ENCODE measurements at places on chromosomes 12 and 14.

- DNase-seq = no peak
These were observed 60.9 kb upstream of the ARID2 start for GRCh38 chr12:45668641-45669040.

DNA sequence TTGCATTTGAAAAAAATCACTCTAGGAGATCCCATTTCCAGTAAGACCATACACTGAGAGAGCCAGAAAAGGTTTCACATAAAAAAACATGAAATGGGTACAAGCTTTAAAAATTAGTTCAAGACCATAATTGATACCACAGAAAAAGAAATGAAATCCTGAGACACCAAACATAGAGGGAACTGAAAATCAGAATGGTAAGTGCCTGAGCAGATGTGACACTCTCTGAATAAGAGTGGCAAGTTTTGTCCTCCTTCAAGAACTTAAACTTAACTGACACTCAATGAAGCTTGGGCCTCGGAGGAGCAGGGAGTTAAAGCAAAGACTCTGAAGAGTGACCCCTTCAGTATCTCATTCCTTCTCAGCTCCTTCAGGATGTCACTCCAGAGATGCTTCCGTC is 23.2 kb upstream of the PTGDR start:
- DNase-seq = no peak

DNA sequence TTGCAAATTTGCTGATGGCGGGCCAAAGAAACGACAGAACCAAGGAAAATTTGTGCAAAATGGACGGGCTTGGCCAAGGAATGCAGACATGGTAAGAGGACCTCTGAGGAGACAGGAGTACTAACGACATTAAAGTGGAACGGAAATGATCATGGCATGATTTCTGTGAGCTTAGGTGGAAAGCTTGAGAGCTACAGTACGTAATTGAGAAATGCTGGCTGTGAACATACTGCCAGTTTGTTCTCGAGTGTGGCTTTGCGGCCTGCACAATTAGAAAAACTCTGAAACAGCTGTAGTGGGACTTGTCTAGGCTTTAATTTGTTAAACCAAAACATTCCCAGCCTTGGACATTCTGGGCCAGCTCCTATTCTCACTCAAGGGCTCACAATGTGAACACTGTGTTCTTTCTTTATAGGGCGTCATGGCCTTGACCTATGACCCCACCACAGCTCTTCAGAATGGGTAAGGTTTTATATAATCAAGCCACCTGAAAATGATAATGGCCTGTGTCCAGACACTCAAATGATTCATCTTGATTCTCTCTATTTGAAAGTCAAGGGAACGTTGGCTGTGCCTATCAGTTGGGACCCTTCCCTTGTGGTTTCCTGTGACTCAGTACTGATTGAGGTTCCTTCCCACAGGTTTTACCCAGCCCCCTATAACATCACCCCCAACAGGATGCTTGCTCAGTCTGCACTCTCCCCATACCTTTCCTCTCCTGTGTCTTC is 48.5 kb downstream of the BAZ2A start:
- no peak for DNase-seq

GRCh38 chr12:98819821-98820404 is 174.8 kb downstream of the APAF1 start:
- DNase-seq = no peak

- no peak for DNase-seq
These were observed 20.2 kb upstream of the NUDT14 start for GRCh38 chr14:105201156-105201924.

DNA sequence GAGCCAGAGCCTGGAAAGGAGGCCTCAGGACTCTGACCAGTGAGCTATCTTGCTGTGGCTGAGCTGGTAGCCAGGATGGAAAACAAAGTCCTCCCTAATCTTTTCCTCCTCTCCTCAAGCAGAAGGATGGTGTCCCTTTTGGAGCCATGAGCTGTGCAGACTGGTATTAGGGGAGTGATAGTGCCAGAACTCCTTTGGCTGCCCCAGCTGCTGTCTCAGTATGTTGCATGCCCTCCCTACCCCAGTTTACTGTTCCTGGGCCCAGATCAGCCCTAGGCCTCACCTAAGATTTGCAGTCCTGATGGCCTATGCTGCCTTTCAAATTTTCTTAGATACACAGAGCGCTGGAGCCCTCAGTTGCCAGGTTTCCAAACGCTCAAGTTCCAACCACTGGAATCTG is 150.3 kb upstream of the ALG10B start:
- no peak for DNase-seq

DNA sequence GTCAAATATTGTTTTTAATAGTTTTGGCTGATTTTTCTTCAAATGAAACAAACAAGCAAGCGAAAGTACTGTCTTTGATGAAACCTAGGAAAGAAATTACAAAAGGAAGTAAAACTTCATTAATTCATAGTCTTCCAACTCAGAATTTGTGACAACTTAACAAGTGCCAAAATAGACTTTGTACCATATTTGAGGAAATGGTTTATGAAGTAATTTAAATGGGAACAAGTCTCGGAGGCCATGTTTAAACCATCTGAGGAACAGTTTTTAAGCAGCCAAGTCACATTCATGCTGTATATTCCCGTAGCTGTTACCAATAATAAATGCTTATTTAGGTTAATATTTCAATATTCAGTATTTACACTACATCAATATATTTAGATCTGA is 745 bp upstream of the ARHGDIB start:
- DNase-seq = no peak

Measured in T-helper 22 cell (primary cell).